Aorta (tissue), 5 donors: ENCODE measurements at places on chromosomes 1 and 21. TPM values are rescaled to one million over a fixed set of nuclear protein-coding genes. Genes with fewer than 3 reads are reported as not detected.

- H3K4me3 ChIP-seq: no peak overlapping the region
- no peak overlapping the region for H3K27ac ChIP-seq
- no peaks in the 10 kb centered on the region for H3K4me1 ChIP-seq
- no peak for DNase-seq
- H3K27me3 ChIP-seq: no peaks in the 10 kb centered on the region
Measured at GRCh38 chr1:113940365-113941244, 11.5 kb downstream of the HIPK1 start.

- H3K36me3 ChIP-seq: no peaks in the 10 kb centered on the region
- DNase-seq: no peak
- H3K4me3 ChIP-seq: no peak overlapping the region
- H3K27ac ChIP-seq: no peak overlapping the region
Measured at GRCh38 chr1:1537626-1538250, 2.7 kb downstream of the TMEM240 start.

DNA sequence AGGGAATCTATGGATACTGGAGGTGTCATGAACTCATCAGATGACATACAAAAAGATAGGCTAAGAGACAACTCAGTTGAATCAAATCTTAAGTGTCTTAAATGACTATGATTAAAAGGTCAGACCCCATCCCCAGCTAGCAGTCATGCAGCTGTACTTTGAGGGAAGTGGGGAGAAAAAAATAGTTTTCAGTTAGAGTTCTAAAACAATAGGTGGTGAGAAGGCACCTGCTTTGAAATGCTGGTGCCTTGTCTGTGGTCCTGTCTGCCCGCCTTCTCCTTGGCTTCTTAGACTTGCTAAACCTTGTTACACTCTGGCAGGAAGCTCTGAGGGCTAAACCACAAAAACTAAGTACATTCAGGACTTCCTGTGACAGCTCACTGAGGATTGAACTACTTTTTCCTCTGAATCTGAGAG lies 15.3 kb downstream of the CD2 start:
- no peaks in the 10 kb centered on the region for H3K36me3 ChIP-seq
- H3K27ac ChIP-seq: no peak overlapping the region
- H3K27me3 ChIP-seq: no peaks in the 10 kb centered on the region

DNA sequence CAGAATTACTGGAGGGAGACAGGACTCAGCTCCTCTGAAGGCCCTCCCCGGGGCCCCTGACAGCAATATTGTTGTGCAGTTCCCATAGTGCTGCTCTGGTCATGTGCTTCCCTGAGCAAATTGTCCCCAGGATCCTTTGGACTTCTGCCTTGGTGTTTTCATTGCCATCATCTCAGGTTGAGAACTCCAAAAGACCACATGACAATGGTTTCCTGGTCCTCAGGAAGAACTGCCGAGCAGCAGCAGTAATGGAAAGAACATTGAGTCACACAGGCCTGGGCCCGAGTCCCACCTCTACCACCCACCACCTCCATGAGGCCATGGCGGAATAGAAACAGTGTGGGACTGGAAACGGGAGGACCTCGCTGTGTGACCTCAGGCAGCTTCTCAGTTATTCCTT lies 6.3 kb upstream of the CTTNBP2NL start:
- no peaks in the 10 kb centered on the region for H3K27me3 ChIP-seq
- peak; percentile 54 for DNase-seq
- no peaks in the 10 kb centered on the region for H3K36me3 ChIP-seq
- no peak overlapping the region for H3K4me3 ChIP-seq
- no peak overlapping the region for H3K27ac ChIP-seq
- no peaks in the 10 kb centered on the region for H3K4me1 ChIP-seq

The FBXO2 gene
- total RNA-seq: 1.7 TPM

DNA sequence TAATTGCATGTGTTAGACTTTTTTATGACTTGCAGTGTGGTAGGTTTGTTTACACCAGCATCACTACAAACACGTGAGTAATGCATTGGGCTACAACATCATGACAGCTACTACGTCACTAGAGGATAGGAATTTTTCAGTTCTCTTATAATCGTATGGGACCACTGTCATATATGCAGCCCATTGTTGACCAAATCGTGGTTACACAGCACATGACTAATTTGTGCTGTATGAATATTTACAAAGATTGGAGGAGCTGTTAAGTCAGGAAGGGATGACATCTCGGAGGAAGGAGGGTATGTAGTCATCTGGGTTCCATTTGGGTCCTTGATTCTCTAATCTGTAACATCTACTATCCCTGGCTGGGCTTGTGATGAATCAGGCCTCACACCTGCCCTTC lies 270.9 kb downstream of the TNR start:
- no peaks in the 10 kb centered on the region for H3K4me1 ChIP-seq
- H3K36me3 ChIP-seq: no peaks in the 10 kb centered on the region
- DNase-seq: no peak
- no peaks in the 10 kb centered on the region for H3K27me3 ChIP-seq
- no peak overlapping the region for H3K4me3 ChIP-seq

DNA sequence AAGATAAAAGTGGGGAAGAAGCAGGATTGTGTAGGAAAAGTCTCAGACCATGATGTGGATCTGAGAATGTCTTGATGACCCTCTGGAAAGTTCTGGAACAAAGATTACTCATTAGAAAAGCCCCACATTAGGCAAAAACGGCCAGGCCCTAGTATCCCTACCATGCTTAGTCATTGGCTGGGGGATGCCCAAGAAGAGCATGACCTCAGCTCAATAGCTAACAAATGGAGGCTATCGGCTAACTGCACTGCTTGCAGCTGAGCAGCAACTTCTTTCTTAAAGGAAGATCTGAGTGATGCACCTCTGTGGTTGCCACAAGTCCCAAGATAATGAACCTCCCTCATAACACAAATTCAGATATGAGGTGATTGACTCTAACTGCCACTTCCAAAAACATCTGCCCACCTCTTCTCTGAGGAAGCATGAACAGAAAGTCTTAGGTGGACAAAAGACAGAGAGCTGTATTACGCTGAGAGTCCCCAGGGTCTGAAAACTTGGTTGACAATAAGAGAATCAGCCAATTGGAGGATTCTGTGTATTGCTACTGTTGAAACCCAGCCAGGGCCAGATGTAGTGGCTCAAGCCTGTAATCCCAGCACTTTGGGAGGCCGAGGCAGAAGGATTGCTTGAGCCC lies 64.6 kb upstream of the AK4 start:
- no peaks in the 10 kb centered on the region for H3K36me3 ChIP-seq
- no peak for DNase-seq
- no peak overlapping the region for H3K4me3 ChIP-seq
- H3K27ac ChIP-seq: no peak overlapping the region

The TCEA3 gene
- 25.7 TPM for total RNA-seq

- peaks cover 2% of the 10 kb centered on the region for H3K36me3 ChIP-seq
- no peak within 1 kb of the TSS for H3K27ac ChIP-seq
- DNase-seq: no peak
- no peaks in the 10 kb centered on the region for H3K4me1 ChIP-seq
- H3K4me3 ChIP-seq: no peak within 1 kb of the TSS
Measured at GRCh38 chr1:150765296-150765976, at the start of gene CTSS. Gene CTSS, minus strand, starts transcription at chr1:150765778. Its CDS starts 1,015 bp downstream, at chr1:150764763.

GRCh38 chr21:45615145-45615711 lies 28.3 kb upstream of the PCBP3 start:
- H3K4me1 ChIP-seq: no peaks in the 10 kb centered on the region
- peak; percentile 71 for DNase-seq
- H3K27ac ChIP-seq: no peak overlapping the region

The DIRAS3 gene
- total RNA-seq: 2.2 TPM

GRCh38 chr1:116808200-116808847 lies 54.1 kb downstream of the CD2 start:
- H3K27ac ChIP-seq: no peak overlapping the region
- no peaks in the 10 kb centered on the region for H3K27me3 ChIP-seq
- H3K4me3 ChIP-seq: no peak overlapping the region
- H3K36me3 ChIP-seq: no peaks in the 10 kb centered on the region
- no peak for DNase-seq

The LCE1A gene
- total RNA-seq: not detected

DNA sequence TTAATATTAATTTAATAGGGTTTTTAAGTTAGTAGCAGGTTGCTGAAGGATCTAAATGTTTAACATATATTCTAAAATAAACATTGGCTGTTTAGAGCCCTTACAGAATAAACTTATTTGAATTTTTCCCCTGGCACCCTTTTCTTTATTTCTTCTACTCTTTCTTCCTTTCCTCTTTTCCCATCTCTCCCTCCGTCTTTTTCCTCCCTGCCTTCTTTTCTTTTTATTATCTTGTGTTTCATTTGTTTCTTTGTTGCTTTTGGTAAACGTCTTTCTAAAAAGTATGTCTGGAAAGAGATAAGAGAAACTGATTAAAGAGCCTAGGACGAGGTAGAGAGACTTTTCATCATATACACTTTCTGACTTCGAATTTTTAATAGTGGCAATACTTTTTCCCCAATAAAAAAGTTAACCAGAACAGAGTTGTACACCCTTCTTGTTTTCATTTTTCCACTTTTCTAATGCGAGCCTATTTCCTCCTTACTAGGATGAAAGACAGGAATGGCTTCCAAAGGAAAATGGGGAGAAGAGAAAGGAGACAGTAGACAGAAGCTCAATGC lies 39.5 kb upstream of the ATF3 start:
- H3K36me3 ChIP-seq: no peaks in the 10 kb centered on the region
- no peak overlapping the region for H3K4me3 ChIP-seq
- DNase-seq: no peak
- no peaks in the 10 kb centered on the region for H3K4me1 ChIP-seq

GRCh38 chr1:226633541-226634165 lies 85.1 kb downstream of the STUM start:
- H3K27ac ChIP-seq: no peak overlapping the region
- no peak overlapping the region for H3K4me3 ChIP-seq
- no peaks in the 10 kb centered on the region for H3K4me1 ChIP-seq
- no peak for DNase-seq
- H3K36me3 ChIP-seq: no peaks in the 10 kb centered on the region

The GJA9 gene
- total RNA-seq: not detected

The LHX8 gene
- not detected for total RNA-seq

GRCh38 chr1:59477286-59477685 lies 180.4 kb downstream of the FGGY start:
- H3K27ac ChIP-seq: no peak overlapping the region
- H3K4me1 ChIP-seq: no peaks in the 10 kb centered on the region
- no peaks in the 10 kb centered on the region for H3K27me3 ChIP-seq
- H3K36me3 ChIP-seq: no peaks in the 10 kb centered on the region

DNA sequence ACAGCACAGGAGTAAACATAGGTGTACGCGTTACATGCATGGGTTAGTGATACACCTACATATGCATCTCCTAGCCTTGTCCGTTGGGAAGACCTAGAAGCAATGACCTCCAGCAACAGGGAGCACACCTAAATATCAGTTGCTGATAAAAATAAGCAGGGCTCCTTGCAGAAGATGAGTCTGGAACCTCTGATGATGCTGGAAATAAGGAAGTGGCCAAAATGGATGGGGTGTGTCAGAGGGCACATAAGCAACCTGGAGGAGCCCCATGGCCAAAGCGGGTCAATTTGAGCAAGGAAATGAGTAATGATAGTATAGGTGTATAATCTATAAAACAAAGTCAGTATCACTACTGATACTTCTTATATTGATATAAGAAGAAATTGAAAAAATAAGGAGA lies 13.7 kb downstream of the ADARB1 start:
- H3K36me3 ChIP-seq: peaks cover 3% of the 10 kb centered on the region
- no peak for DNase-seq
- H3K27me3 ChIP-seq: no peaks in the 10 kb centered on the region
- no peak overlapping the region for H3K4me3 ChIP-seq
- peaks cover 7% of the 10 kb centered on the region for H3K4me1 ChIP-seq

The ARID4B gene
- total RNA-seq: 56.6 TPM

- H3K27ac ChIP-seq: no peak overlapping the region
- H3K4me1 ChIP-seq: no peaks in the 10 kb centered on the region
- H3K4me3 ChIP-seq: no peak overlapping the region
Measured at GRCh38 chr1:212225871-212226302, 59.3 kb upstream of the PPP2R5A start.
